ENCODE measurements at places on chromosomes 4 and X. TPM values are rescaled to one million over a fixed set of nuclear protein-coding genes. Genes with fewer than 3 reads are reported as not detected.

UBE2K gene
- total RNA-seq: 17.7 TPM

DNA sequence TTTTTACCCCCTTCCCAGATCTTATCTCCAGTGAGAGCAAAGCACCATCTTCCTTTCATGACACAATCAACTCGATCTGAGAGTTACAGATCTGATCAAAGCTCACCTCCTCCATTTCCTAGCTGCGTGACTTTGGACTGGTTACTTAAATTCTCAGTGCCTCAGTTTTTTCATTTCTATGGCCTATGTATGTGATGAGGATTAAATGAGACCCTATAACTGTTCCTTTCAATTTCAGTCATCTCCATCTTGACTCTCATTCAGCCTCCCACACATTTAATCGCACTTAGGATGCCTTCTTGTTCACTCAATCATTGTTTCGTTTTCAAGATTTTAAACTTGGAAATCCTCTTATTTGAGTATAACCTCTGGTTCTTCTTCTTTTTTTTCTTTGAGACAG is 20.1 kb upstream of the CXCR3 start:
- no peak for DNase-seq

FRMPD3 gene
- total RNA-seq: under 0.01 TPM

DNA sequence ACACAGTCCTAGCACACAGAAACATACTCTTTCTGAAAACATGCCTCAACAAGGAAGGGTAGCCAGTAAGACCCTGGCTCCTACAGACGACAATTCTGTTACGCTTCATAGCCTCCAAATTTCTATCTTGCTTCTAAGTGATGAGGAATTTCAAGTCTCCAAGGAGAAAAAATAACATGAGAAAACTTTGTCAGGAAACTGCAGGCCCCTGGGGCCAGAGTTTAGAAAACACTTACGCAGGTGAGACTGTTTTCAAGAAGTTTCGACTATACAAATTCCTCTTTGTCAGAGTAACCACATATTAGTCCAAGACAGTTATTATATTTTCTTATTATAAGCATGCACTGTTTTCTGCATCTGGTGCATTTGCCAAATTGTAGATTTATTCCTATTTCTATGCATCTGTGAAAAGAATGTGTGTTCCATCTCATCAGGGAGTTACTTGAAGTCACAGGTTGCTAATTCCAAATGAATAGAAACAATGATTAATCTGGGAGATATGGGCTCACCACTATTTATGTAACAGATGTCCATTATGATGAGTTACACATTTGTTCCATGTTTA is 30.3 kb upstream of the HCCS start:
- no peak for DNase-seq

DNA sequence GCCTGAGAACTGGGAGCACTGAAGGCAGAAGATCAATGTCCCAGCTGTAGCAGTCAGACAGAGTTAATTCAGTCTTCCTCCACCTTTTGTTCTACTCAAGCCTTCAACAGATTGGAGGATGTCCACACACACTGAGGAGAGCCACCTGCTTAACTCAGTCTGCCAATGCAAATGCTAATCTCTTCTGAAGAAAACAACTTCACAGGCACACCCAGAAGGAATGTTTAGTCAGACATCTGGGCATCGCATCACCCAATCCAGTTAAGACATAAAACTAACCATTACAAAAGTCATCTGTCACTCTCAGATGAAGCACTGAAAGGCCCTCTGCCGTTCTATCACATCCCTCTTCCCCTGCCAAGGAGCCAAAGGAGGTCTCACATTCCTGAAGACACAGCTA is 173.7 kb downstream of the CENPC start:
- DNase-seq: no peak

LRRC66 gene
- total RNA-seq: 0.18 TPM

GABRE gene
- 1.3 TPM for total RNA-seq

GRCh38 chr4:121239951-121240350 is 75.8 kb upstream of the TNIP3 start:
- DNase-seq: no peak

MAP7D2 gene
- under 0.01 TPM for total RNA-seq

GRCh38 chrX:45347877-45348276 is 147.2 kb upstream of the DIPK2B start:
- DNase-seq: peak; percentile 21

DNA sequence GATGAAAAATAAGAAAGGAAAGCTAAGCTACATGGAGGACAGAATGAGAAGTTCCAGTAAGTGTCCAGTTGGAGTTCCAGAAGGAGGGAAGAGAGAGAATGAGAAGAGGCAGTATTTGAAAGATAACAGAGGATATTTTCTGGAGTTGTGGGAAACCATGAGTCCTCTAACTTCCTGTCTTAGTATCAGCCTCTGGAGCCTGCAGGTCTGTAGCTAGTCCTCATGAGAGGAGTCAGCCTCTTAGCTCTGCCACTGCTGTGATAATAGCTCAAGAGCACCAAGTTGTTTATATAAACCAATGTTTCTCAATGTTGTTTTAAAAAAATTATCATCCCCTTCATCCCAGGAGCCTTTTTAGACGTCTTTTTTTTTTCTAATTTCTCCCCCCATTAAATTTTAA is 2.4 kb upstream of the PLAC1 start:
- DNase-seq: peak; percentile 41

DNA sequence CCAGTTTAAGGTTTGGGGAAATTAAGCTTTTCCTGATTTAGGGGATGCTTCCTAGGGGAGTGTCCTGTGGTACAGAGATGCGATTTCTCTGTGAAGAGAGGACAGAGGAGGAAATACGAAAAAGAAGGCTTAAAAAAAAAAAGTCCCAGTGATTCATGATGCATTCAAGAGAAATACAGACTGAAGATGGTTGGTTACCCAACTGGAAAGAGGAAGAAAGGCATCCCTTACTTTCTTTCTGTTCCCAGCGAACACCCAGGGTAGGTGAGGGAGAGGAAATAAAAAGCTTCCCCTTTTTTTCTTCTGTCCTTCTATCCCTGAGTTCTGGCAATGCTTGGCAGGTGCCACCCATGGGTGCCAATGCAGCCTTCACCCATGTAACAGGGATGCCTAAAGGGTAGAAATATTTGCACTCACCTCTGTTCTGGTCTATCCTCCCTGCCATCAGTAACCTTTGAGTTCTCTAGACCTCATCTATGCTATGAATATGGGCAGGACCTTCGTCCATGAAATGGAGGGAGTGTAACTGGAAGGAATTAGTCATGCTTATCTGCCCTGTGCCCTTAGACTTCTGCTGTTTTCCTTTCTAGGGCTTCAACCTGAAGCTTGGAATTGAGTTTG is 230.1 kb upstream of the GALNTL6 start:
- DNase-seq: no peak

CD38 gene
- not detected for total RNA-seq
